Small intestine (tissue), 16 donors: ENCODE measurements at places on chromosomes 3 and 15. TPM values are rescaled to one million over a fixed set of nuclear protein-coding genes. Genes with fewer than 3 reads are reported as not detected.

Gene CPA3
- polyA plus RNA-seq, result 0.56 TPM

Gene HIGD2B
- polyA plus RNA-seq, result 0.04 TPM

- H3K27ac ChIP-seq, result no peak overlapping the region
- no peak for DNase-seq
- H3K4me3 ChIP-seq, result no peak overlapping the region
- H3K4me1 ChIP-seq, result no peaks in the 10 kb centered on the region
- no peaks in the 10 kb centered on the region for H3K27me3 ChIP-seq
Measured at GRCh38 chr15:36996538-36997181, 103.7 kb downstream of the MEIS2 start.

- H3K27ac ChIP-seq, result no peak overlapping the region
- no peaks in the 10 kb centered on the region for H3K4me1 ChIP-seq
- peaks cover 35% of the 10 kb centered on the region for H3K36me3 ChIP-seq
- no peaks in the 10 kb centered on the region for H3K27me3 ChIP-seq
- no peak for DNase-seq
Measured at GRCh38 chr15:93001156-93001555, 87.9 kb downstream of the RGMA start.

Gene GOLGA8S
- polyA plus RNA-seq, result 0.01 TPM

- H3K27me3 ChIP-seq, result no peaks in the 10 kb centered on the region
- no peaks in the 10 kb centered on the region for H3K4me1 ChIP-seq
- H3K27ac ChIP-seq, result no peak overlapping the region
- DNase-seq, result no peak
- H3K4me3 ChIP-seq, result no peak overlapping the region
Measured at GRCh38 chr3:186187401-186188275, 78.7 kb upstream of the ETV5 start.
